ENCODE measurements at places on chromosomes 2 and 18.

DNA sequence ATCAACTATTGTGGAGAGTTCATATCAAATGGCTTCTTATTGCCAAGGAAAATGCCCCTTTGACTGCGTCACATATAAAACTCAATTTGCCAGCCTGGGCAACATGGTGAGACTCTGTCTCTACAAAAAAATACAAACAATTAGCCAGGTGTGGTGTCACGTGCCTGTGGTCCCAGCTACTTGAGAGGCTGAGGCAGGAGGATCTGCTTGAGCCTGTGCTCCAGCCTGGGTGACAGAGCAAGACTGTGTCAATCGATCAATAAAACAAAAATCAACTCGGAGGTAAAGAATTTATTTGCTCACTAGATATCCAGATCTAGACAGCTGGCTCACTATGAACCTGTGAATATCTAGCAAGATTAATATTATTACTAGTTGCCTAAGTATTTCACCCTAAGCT, 1.7 kb upstream of the ZCCHC2 start:
- no peak for DNase-seq

DNA sequence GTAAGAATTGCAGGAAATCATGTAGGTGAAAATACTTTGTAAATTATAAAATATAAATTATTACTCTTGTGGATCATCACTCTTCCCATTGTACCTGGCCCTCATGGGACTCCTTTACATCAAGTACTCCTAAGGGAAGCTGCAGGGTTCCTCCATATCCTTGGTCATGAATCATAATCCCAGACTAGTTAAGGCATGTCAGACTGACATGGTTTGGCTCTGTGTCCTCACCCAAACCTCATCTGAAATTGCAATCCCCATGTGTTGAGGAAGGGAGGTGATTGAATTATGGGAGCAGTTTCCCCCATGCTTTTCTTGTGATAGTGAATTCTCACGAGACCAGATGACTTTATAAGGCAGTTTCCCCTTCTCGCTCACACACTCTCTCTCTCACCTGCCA, 77.1 kb downstream of the CMPK2 start:
- no peak for DNase-seq

- no peak for DNase-seq
Measured at GRCh38 chr2:214104219-214104618, 306.6 kb upstream of the VWC2L start.

DNA sequence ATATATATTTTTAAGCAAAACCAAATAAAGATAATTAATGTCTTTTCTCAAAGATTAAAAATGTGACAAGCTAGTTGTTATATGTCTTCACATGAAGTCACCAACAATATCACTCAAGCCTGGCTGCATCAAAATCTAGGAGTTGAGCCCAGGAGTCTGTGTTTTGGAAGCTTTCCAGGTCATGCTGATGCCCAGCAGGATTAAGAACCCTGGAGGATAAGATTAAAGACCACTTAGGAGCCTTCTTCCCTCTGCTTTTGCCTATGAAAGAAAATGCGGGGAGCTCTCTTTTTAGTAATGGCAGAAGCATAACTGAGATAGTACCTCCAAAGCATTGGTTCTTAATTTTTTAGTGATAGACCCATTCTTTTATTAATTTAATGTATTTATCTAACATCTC, 157.4 kb downstream of the ASXL3 start:
- DNase-seq = no peak

DNA sequence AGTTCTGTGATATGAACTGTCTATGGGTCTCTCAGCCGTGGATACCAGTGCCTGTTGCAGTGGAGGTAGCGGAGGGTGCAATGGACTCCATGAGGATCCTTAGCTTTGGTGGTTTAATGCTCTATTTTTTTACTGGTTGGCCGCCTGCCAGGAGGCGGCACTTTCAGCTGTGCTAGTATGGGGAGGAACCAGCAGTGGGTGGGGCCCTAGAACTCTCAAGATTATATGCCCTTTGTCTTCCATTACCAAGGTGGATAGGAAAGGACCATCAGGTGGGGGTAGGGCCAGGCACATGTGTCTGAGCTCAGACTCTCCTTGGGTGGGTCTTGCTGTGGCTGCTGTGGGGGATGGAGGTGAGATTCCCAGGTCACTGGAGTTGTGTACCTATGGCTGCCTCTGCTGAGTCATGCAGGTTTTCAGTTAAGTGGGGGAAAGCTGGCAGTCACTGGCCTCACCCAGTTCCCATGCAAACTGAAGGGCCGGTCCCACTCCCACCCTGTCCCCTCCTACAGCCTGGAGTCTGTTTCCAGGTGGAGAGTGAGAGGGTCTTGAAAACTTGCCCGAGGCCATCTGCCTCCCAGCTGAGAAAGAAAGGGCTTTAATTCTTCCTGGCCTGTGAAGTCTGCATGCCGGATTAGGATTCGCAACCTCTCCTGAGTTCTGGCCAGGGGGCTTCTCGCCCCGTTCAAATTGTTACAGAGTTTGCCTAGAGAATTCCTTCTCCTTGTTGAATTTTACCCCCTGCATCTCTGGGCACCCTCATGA, 14.5 kb downstream of the KCNS3 start:
- no peak for DNase-seq

DNA sequence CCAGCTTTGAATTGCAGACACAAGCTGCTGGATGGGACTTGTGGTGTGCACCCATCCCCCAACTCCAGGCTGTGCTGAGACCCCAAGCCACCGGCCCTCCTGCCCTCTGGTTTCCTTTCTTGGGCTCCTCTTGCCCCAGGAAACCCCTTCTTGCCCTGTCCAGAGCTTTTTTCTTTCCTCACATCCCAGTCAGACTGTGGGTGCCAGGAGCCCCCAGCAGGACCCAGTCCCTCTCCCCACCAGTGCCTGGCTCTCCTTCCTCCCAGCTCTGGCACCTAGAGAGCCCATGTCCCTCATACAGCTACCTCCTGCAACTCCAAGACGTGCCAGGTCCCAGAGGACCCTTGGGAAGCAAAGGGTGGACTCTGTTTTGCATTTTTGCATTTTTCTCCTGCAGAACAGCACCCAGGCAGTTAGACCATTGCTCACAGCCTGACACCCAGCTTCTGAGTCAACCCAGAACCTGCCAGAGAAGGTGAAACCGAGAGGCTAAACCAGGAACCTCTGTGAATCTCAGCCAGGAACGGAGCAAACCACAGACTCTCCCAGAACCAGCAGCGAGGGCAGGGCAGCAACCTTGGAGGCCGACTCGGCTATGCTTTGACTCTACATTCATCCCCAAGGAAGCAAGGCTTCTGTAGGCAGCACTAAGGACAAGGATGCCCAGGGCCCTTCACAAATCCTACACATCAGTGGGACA, 221.1 kb downstream of the ANAPC1 start:
- DNase-seq = no peak

GRCh38 chr18:903701-904100, 970 bp upstream of the ADCYAP1 start:
- DNase-seq = no peak

DNA sequence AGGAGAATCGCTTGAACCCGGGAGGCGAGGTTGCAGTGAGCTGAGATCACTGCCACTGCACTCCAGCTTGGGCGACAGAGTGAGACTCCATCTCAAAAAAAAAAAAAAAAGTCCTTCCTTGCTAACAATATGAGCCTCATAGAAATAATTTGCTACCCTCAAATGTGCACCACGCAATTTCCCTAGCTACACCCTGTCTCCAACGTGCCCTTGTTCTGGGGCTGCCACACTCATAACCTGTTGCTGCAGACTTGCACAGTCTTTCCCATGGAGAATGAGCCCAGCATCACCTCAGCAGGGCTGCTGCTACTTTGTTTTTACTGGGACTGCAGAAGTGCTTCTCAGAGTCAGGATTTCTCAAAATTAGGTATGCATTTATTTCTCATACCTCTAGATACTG, 46.4 kb upstream of the ZNG1B start:
- no peak for DNase-seq

DNA sequence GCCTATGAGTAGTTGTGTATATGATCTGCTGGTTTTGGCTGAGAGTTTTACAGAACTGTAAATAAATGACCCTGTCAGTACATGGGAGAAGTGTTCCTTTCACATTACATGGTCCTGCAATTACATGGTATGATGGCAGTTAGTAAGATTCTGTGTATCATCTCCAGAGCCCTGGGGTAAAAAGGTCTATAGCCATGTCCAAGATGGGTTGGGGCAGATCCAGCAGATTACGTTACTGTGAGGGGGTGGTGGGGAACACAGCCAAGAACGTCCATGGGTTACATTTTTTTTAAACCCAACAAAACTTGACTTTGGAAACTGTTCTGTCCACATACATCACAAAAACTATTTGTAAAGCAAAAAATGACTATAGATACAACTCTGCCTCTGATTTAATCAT, 64.2 kb upstream of the LMAN1 start:
- no peak for DNase-seq

- no peak for DNase-seq
Measured at GRCh38 chr18:49514577-49514976, 27.5 kb upstream of the C18orf32 start.

All from stimulated activated CD8-positive, alpha-beta memory T cell treated with anti-CD3 and anti-CD28 coated beads, Interleukin-4, amount 100 ng/mL, for 1 hour (primary cell).